Naive thymus-derived CD4-positive, alpha-beta T cell (primary cell): ENCODE measurements at places on chromosomes 7 and 10. TPM values are rescaled to one million over a fixed set of nuclear protein-coding genes. Genes with fewer than 3 reads are reported as not detected.

VPS37D gene
- not detected for total RNA-seq

C10orf105 gene
- total RNA-seq = 0.14 TPM

OR2A12 gene
- total RNA-seq = not detected in 2 replicates

FAM131B gene
- 0.19 TPM for total RNA-seq

ALKBH4 gene
- total RNA-seq = 14.3 TPM
